H9 (cell line): ENCODE measurements at places on chromosomes 7 and 10.

DNA sequence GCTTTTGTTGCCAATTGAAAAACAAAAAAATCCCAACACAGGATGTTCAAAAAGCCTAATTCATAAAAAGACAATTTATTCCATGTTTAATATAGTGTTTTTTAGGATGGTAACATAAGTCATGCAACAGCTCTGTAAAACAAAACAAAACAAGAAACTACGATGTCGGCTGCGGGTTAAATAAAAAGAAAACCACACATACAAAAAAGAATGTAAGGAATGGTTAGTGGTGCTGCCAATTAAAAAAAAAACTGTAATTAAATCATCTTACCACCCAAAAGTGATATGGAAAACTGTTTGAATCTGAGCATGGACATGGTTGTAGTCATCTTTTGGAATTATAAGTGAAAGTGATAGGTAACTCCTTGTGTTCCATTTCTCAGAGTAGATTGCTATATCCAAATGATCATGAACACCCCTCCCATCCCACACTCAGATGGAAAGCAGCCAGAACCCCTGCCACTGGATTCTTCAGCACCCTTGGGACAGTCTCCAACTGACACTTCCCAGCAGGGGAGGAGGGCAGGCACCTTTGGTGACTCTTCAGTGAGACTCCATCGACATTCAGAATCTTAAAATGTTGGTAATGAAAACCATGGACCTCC is 14.3 kb upstream of the DAGLB start:
- DNase-seq, result no peak
- no peaks in the 10 kb centered on the region for H3K27me3 ChIP-seq
- no peak overlapping the region for H3K4me3 ChIP-seq
- H3K36me3 ChIP-seq, result peaks cover 33% of the 10 kb centered on the region
- no peak overlapping the region for H3K27ac ChIP-seq
- H3K4me1 ChIP-seq, result no peaks in the 10 kb centered on the region

DNA sequence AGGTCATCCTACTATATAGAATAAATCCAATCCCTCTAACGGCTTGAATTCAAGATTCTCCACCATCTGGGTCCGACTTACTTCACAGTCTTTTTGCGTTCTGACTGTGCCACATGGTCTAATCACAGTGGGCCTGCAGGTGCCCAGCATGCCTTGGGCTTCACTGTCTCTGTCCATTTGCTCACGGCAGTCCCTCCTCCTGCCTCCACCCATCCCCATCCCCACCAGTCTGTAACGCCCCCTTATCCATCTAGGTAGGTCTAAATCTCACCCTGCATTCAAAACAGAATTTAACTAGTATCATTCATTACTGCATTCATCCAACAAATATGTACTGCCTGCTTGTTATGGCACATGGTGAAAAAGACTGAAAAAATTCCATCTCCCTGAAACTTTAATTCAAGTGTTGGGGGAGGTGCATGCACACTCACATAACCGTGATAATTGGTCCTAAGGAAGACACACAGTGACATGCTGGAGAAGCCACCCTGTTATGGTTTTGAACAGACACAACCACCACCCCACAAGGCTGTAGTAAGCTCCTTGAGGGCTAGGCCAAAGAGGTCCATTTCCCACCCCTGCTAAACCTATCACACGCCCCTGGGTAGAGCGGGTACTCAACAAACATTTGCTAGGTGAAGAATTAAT is 24.2 kb downstream of the SORBS1 start:
- H3K4me1 ChIP-seq, result peaks cover 16% of the 10 kb centered on the region
- H3K27me3 ChIP-seq, result no peaks in the 10 kb centered on the region
- no peak for DNase-seq
- no peak overlapping the region for H3K4me3 ChIP-seq
- H3K27ac ChIP-seq, result no peak overlapping the region

- no peaks in the 10 kb centered on the region for H3K36me3 ChIP-seq
- no peaks in the 10 kb centered on the region for H3K27me3 ChIP-seq
- no peak overlapping the region for H3K27ac ChIP-seq
- peaks cover 10% of the 10 kb centered on the region; the same call in 1 of the 2 replicates for H3K4me1 ChIP-seq
- H3K4me3 ChIP-seq, result no peak overlapping the region
Measured at GRCh38 chr10:29157321-29157720, 131.5 kb upstream of the LYZL1 start.

DNA sequence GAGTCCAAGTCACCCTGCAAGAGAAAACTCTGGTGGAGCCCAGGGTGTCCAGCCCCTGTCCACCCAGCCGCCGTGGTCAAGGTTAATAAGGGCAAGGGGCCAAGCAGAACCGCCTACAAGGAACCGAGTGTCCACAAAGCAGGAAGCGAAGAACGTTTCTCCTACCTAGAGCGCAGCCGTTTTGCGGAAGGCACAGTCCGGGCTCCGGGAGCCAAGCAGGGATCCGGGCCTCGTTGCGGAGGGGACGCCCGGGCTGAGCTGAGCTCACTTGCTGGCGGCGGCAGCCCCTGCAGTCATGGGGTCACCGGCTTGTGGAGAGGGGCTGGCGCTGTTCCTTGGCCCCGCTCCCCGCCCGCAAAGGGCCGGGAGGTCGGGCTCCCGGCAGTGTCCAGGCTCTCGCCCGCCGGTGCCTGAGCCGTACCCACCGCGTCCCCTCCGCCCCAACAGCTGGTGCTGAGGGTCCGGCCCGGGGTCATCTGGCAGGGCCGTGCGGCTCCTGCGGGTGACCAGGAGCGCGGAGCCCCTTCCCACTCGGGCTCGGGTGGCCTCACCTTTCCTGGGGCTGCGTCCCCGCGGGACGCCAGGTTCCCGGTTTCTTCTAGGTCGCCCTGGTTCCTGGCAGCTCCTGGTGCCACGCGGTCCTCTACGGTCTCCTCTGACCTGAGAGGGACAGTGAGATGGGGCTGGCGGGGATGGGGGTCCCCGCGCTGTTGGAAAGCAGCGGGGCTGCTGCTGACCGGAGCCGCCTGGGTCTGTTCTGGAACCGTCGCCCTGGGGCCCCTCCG is 14.0 kb upstream of the ZNF273 start:
- H3K4me3 ChIP-seq, result peak overlapping the region; percentile 86
- no peaks in the 10 kb centered on the region for H3K4me1 ChIP-seq
- peaks cover 30% of the 10 kb centered on the region; the same call in 1 of the 2 replicates for H3K27me3 ChIP-seq
- H3K36me3 ChIP-seq, result no peaks in the 10 kb centered on the region
- no peak overlapping the region for H3K27ac ChIP-seq

- DNase-seq, result no peak
- no peaks in the 10 kb centered on the region for H3K4me1 ChIP-seq
- peaks cover 42% of the 10 kb centered on the region for H3K27me3 ChIP-seq
- no peak overlapping the region for H3K4me3 ChIP-seq
- no peak overlapping the region for H3K27ac ChIP-seq
Measured at GRCh38 chr7:32068411-32069101, 1.7 kb downstream of the PDE1C start.
